Vein endothelial cell (primary cell): ENCODE measurements at places on chromosomes 16 and 17. TPM values are rescaled to one million over a fixed set of nuclear protein-coding genes. Genes with fewer than 3 reads are reported as not detected.

Gene DPEP1
- 0.10 and 0.33 TPM in 2 replicates for total RNA-seq

Gene DHRS7C
- total RNA-seq: not detected in 2 replicates

Gene NTN3
- under 0.01 TPM in 1 of 2 replicates, not detected in the other for total RNA-seq

Gene TMEM97
- 16.7 and 26.8 TPM in 2 replicates for total RNA-seq

Gene EMP2
- 18.9 and 20.2 TPM in 2 replicates for total RNA-seq

Gene LHX1
- total RNA-seq: not detected in 2 replicates

Gene ARMC5
- total RNA-seq: 22.8 and 27.1 TPM in 2 replicates

Gene CEP95
- total RNA-seq: 18.6 and 20.3 TPM in 2 replicates

Gene EVI2B
- total RNA-seq: 0.98 and 1.2 TPM in 2 replicates

Gene INCA1
- 0.33 and 0.48 TPM in 2 replicates for total RNA-seq

Gene TAC4
- not detected in 2 replicates for total RNA-seq

Gene STAC2
- not detected in 2 replicates for total RNA-seq

Gene KRTAP3-2
- not detected in 2 replicates for total RNA-seq

Gene KRTAP4-5
- total RNA-seq: not detected in 2 replicates
